Brain (organoid and tissue), 16 donors: ENCODE measurements at places on chromosomes 13 and 19.

- no peak for DNase-seq
Observed at GRCh38 chr13:22454586-22454985, 726.2 kb upstream of the SGCG start.

DNA sequence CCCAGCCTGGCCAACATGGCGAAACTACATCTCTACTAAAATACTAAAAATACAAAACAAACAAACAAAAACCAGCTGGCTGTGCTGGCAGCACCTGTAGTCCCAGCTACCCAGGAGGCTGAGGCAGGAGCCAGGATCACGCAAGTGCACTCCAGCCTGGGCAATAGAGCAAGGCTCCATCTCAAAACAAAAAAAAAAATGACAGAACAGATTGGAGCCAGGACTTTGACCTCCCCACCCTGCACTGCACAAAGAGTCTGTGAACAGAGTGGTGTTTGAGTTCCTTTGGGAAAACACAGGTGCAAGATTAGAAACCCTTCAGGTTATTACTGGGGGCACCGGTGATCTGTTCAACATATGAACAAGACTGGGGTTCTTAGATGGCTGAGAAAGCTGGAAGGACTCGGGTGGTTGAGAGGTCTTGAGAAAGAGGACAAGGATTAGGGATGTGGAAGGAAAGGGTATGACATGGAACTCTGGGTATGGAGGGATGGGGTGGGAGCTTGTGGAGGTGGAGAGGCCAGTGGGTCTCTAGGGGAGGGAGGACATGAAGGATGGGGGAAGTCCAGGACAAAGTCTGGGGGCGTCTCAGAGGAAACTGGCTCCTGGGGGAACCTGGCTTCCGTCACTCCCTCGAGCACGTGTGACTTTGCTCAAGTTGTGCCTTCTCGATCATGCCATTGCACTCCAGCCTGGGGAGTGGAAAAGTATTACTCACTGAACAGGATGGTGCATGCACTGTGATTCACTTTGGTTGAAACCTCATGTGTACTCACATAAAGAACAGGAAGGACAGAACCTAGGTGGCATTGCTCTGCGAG lies 25.9 kb downstream of the RCN3 start:
- no peak for DNase-seq

- DNase-seq: no peak
Observed at GRCh38 chr13:50074843-50075242, 59.6 kb downstream of the KCNRG start.

- no peak for DNase-seq
Observed at GRCh38 chr19:23531231-23531790, 136.0 kb upstream of the ZNF91 start.

DNA sequence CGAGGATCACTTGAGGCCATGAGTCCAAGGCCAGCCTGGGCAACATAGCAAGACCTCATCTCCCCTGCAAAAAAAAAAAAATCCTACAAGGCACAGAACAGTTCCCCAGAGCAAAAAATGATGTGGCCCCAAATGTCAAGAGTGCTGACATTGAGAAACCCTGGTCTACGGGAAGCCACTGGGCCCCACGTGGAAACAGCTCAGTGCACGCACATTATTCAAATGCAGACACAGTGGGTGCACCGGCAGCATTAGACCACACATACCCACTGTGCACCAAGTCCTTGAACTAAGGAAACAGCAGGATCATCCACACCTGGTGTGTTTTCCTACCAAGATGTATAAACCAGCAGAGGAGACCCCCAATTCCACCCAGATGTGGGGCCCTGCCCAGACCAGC lies 35.0 kb upstream of the ADGRE5 start:
- DNase-seq: no peak

DNA sequence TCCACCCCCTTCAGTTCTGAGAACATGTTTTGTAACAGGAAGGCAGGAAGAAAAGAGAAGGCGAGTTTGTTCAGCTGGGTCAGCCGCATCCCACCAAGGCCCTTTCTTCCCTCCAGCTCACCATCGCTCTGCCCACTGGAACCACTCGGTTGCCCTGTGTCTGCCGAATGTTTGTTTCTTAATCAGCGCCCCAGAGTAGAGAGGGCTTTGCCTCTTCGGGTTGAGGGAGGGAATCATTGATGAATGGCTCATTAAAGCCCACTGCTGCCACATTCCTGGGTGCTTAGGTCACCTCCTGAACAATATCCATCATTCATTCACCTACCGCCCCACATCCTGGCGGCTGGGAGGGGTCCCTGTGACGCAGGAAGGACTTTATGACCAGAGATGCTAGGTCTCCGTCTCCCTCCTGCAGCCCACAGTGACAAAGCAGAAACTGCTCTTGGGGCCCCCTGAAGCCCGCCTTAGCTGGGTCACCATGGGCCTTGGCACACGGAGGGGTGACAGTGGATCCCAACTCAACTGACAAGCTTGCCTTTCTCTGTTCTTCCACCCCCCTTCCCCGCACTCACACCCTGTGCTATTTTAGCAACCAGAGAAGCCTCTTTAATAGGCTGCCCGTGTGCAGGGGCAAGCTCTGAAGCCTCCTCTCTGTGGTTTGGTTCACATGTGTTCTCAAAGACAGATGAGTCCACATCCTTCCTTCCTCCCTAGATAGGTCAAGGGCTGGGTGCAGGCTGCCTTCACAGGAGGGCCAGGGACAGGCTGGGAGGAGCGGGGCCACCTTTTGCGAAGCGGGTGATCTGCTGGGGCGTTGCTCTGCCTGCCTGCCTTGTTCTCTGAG lies 46.2 kb downstream of the ACTN4 start:
- peak; percentile 49 for DNase-seq

DNA sequence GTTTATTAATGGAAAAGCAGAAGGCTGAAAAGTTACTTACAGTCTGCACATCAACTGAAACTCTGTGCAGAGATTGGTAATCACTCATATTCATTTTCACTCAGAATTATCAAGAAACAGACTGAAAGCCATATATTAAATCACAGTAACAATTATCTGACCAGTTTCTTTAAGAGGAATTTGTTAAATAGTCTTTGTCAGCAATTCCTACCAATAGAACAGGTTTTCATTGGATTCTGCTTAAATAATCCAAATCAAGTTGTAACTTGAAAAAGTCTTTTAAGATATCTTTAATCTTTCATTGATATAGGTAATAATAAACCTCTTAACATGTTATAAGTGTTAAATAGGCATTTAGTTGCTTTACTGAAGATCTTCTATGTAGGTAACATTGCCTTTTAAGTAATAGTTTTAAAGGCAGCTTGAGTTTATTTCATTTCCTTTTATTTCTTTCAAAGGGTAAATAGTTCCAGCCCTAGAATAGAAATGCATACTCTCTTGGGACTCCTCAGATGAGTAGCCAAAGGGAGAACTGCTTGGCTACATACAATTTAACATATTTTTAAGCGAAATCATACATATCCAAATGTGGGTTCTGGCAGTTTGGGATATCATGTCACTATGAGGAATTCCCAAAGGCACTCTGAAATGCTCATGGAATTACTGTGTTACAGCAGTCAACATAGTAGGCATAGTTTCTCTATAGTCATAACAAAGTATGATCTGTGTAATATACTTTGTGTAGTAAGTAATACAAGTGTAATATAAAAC lies 326.0 kb upstream of the SPRY2 start:
- no peak for DNase-seq

- DNase-seq: no peak
Observed at GRCh38 chr13:83498481-83499190, 383.6 kb downstream of the SLITRK1 start.

GRCh38 chr13:94325650-94326049 lies 153.8 kb downstream of the DCT start:
- no peak for DNase-seq

GRCh38 chr13:51727634-51728274 lies 76.2 kb downstream of the DHRS12 start:
- DNase-seq: no peak

DNA sequence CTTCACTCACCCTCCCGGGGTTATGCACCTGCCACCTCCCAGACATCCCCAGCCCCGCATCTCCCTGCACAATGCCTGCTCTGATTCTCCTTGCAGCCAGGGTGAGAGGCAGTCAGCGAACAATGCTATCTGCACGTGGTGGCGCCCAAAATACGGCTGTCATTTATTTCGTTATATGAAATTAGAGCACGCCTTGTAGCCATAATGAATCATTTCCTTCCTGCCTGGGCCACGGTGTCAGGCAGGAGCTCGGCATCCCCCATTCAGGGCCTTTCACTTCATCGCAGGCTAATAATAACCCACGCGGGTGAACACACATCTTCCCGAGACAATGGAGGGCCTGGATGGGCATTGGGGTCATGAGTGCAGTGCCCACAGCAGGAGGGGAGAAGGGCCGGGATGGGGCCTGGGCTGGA lies 143.8 kb upstream of the ZNF507 start:
- no peak for DNase-seq

DNA sequence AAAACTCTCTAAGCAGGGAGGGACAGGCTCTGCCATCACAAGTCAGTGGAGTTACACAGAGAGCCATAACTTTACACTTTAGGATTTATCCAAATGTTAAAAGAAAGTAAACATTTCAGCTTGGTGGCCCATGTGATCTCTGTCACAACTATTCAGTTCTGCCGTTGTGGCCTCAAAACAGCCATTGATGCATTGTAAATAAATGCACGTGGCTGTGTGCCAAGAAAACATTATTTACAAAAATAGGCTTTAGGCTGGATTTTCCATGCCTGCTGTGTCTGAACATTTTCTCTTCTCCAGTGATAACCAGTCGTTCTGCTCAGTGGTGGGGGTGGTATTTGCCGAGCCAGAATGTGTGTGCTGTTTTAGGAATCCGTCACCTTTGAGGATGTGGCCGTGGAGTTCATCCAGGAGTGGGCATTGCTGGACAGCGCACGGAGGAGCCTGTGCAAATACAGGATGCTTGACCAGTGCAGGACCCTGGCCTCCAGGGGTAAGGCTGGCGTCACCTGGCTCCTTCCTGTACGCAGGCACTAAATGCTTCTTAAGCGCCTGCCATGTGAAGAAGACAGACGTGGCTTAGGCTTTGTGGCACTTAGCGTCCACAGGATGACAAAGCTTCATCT lies 4.9 kb downstream of the ZNF333 start:
- DNase-seq: no peak

DNA sequence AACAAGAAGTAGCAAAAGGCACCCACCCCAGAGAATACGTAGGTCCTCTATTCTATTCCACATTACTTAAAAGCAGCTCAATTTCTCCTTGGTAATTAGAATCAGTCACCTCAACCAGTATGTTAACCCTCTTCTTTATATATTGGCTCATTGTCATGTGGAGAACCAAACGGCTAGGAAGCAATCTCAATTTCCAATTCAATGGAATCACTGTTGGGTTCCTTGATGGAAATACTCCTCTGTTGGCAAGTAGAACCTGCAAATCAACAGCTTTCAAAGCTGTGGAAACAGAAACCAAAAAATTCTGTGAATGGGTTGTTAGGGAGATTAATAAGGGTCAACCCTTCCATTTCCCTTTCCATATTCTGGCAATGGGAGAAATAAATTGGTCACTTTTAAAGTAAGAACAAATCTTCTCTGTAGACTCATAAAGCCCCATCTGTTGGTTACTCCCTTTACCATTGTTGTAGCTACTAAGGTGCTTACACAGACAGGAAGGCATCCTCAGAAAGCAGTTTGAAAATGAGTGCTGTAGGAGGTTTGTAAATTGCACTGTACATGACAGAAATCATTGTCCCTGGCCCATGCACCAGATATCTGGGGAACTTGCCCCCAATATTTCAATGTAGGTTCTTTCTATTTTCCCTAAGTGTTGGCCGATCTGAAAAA lies 138.6 kb upstream of the UFM1 start:
- no peak for DNase-seq

GRCh38 chr13:99982036-99982730 lies 599 bp downstream of the ZIC2 start:
- DNase-seq: peak; percentile 55

- no peak for DNase-seq
Observed at GRCh38 chr13:40292108-40292507, 374.3 kb downstream of the FOXO1 start.

DNA sequence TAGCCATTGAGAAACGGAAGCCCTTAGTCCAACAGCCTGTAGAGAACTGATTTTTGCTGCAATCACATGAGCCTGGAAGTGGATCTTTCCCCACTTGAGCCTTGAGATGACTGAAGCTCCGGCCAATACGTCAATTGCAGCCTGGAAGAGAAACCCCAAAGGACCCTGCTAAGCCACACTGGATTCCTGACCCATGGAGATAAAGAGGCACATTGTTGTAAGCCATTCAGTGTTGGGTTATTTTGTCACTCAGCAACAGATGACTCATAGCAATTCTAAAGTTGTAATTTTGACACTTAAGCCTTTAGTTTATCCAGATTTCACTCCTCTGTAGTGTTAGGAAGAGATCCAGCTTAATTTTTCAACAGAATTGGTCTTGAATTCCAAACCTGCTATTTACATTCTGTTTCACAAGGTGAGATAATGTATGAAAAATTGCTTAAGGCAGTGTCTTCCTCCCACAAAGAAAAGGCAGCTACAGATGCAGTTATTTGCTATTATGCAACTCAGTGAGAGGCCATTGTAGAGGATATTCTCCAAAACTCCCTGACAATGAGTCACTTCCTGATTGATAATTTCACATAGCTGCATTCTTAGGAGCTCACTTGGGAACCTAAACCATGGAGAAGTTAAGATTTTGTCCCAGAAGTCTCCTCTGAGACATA lies 59.4 kb upstream of the TSHZ3 start:
- no peak for DNase-seq

DNA sequence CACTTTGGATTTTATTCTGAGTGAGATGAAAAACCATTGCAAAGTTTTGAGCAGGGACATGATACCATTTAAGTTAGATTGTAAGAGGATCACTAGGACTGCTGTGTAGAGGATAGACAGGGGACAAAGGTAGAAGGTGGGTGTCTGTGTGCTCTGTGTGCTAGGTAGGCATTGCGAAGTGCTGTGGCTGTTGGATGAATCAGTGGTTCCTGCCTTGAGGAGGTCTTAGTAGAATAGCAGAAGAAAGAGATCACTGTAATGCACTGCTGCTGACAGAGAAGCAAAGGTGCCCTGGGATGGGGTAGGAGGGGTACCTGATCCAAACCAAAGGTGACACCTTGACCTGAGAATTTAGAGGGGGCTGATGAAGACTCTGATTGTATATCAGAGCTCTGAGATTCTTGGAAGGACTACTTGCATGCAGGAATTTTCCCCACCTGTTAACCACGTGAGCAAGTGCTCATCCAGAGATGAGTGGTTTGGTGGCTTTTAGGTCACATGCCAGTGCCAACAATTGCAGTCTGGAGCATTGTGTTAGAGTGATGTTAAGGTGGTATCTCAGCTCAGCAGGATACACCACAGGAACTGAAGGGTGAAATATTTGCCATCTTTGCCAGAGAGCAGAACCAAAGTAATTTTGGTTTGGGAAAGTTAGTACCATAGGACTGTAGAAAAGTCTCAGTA lies 10.8 kb downstream of the WASF3 start:
- DNase-seq: no peak

- no peak for DNase-seq
Observed at GRCh38 chr13:24183741-24184182, 23.2 kb downstream of the SPATA13 start.
